Stimulated activated CD4-positive, alpha-beta T cell treated with anti-CD3 and anti-CD28 coated beads, TNF-alpha, amount 100 ng/mL, for 24 hours (primary cell): ENCODE measurements at places on chromosomes 13 and 19.

GRCh38 chr19:39474139-39474620 lies 6.5 kb upstream of the TIMM50 start:
- DNase-seq: peak; percentile 67

- no peak for DNase-seq
Observed at GRCh38 chr19:41577144-41577830, 1.3 kb downstream of the CEACAM21 start.

GRCh38 chr13:100387416-100387815 lies 201.2 kb downstream of the GGACT start:
- no peak for DNase-seq

DNA sequence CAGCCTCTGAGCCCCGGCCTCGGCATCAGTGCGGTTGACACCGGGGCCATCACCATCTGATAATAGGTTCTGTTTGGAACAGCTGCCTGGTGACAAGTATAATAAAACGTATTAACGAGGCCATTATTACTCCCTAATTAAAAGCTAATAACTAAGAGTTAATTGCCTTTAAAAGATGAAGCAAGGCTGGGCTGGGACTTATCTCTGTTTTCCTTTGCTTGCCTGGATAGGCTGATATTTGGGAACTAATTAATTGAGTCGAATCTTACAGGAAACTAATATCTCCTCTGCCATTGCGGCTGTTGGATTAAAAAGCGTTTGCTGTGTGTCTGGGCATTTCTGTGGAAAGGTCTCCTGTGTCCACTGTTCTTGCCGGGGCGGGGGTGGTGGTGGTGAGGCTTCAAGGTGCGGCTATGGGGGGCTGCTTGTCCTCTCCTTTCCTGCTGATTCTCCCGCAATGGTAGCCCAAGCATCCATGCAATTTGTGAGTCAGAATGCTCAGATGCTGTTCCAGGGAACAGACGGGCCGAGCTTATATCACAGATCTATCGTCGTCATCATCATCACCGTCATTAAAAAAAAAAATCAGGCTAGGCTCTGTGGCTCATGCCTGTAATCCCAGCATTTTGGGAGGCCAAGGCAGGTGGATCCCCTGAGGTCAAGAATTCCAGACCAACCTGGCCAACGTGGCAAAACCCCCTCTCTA lies 162.7 kb downstream of the PTPRS start:
- DNase-seq: no peak

- no peak for DNase-seq
Observed at GRCh38 chr19:47302249-47302648, 7.4 kb upstream of the C5AR1 start.

- no peak for DNase-seq
Observed at GRCh38 chr13:106033659-106034058, 501.8 kb downstream of the EFNB2 start.

DNA sequence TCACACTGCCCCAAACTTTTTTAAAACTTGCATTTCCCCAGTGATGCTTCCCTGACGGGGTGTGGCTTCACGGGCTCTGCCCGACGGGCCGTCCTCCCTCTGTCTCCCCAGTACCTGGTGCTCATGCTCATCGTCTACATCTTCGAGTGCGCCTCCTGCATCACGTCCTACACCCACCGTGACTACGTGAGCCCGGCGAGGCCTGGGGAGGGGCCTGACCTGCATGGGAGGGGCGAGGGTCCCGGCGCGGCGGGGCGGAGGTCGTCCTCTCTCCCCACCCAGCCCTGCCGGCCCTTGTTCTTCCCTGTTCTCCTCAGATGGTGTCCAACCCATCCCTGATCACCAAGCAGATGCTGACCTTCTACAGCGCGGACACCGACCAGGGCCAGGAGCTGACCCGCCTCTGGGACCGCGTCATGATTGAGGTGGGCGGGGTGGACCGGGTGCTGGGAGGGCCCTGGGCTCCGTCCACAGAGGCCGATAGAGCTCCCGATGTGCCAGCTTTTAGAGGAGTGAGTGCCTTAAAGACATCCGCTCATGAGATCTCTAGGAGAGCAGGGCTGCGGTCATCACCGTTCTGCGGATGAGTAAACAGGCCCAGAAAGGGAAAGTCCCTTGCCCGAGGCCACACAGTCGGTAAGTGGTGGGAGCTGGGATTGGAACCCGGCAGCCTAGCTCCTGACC lies 6.9 kb downstream of the UPK1A start:
- peak; percentile 58 for DNase-seq

GRCh38 chr13:112943309-112944125 lies 25.5 kb upstream of the MCF2L start:
- DNase-seq: peak; percentile 13

GRCh38 chr19:15836330-15837220 lies 21.1 kb upstream of the OR10H1 start:
- DNase-seq: peak; percentile 91

DNA sequence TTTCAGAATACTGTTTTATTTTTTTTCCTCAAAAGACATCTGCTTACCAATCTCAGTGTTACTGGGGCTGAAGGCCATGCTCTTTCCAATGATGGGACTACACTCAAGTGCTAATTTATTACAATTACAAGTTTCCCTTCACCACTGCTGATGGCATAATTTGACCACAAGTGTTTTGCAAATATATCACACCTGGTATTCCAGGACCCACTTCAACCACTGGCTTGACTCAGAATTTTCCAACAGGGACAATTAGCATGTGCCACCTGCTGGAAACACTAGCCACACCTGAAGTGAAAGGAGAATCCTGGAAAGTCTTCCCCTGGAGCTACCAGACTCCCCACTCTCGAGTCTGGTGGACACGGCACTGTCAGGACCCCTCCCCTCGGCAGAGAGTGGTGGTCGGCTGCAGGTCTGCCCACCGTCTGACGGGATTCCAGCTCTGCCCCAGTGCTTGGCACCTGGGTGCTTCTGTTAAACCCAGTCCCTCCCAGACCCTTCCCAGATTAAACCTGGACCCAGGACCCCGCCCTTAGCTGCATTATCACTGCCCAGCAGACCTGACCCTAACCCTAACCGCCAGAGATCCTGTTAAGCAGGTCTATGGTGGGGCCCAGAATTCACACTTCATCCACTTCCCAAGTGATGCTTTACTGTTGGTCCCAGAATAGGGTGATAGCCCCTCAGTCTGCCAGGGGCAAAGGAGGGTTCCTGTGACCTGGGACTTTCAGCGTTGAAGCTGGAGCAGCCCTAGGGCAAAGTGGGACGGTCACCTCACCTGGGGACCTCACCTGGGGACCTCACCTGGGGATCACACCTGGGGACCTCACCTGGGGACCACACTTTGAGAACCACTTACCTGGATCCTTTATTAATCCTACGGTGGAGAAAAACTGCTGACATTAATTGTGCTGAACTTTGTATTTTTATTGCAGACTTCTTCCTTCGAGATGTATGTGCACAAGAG lies 17.6 kb upstream of the RASA3 start:
- no peak for DNase-seq
